Ureter (tissue), 1 donor: ENCODE measurements at places on chromosomes 6 and 20. TPM values are rescaled to one million over a fixed set of nuclear protein-coding genes. Genes with fewer than 3 reads are reported as not detected.

Gene HLA-DRB5
- total RNA-seq = 1.8 TPM

Gene BPI
- total RNA-seq = not detected

Gene CGA
- not detected for total RNA-seq

Gene SLC26A8
- total RNA-seq = 0.18 TPM

Gene LSM14B
- total RNA-seq = 39.0 TPM

Gene LY6G5B
- 20.6 TPM for total RNA-seq

Gene PBOV1
- total RNA-seq = not detected

Gene CTAGE9
- not detected for total RNA-seq

Gene SLPI
- 301 TPM for total RNA-seq

Gene PLG
- total RNA-seq = 0.44 TPM

Gene PRRC2A
- total RNA-seq = 186 TPM

Gene GABRR1
- total RNA-seq = not detected

Gene AAR2
- 30.8 TPM for total RNA-seq

Gene RGL2
- 163 TPM for total RNA-seq

Gene FABP7
- total RNA-seq = not detected

Gene C20orf144
- not detected for total RNA-seq

Gene LTA
- not detected for total RNA-seq

Gene CRYBG1
- 107 TPM for total RNA-seq

Gene ULBP1
- 2.5 TPM for total RNA-seq

Gene RNF114
- 68.7 TPM for total RNA-seq

Gene ELOVL2
- total RNA-seq = 0.31 TPM

Gene TMEM244
- total RNA-seq = not detected

Gene PI16
- 15.4 TPM for total RNA-seq

Gene TNFAIP3
- total RNA-seq = 31.0 TPM

Gene VTA1
- 42.3 TPM for total RNA-seq

Gene NR2E1
- total RNA-seq = 0.18 TPM

Gene KLHDC3
- total RNA-seq = 40.3 TPM

Gene LRRC1
- 46.9 TPM for total RNA-seq

Gene OOEP
- total RNA-seq = not detected

Gene PACRG
- total RNA-seq = 9.7 TPM

Gene ABRACL
- 42.1 TPM for total RNA-seq

Gene NEU1
- total RNA-seq = 29.2 TPM

Gene VGLL2
- not detected for total RNA-seq

Gene TUBB2B
- total RNA-seq = 2.8 TPM

Gene RIPK1
- 28.4 TPM for total RNA-seq

Gene GCNT2
- 3.1 TPM for total RNA-seq

Gene FAM83B
- total RNA-seq = 24.9 TPM

Gene NFATC2
- 10.6 TPM for total RNA-seq

Gene EDN1
- 4.3 TPM for total RNA-seq

Gene SLC22A1
- 1.2 TPM for total RNA-seq

Gene FRK
- 11.5 TPM for total RNA-seq

Gene KIFC1
- total RNA-seq = 1.0 TPM

Gene MAS1
- not detected for total RNA-seq

Gene FERMT1
- 41.8 TPM for total RNA-seq

Gene CDH26
- total RNA-seq = 31.0 TPM

Gene PI3
- total RNA-seq = 1.7 TPM

Gene SLC35D3
- not detected for total RNA-seq

Gene COL11A2
- total RNA-seq = 0.96 TPM

Gene CTNNBL1
- 52.9 TPM for total RNA-seq

Gene OPRL1
- 0.42 TPM for total RNA-seq

Gene CEBPB
- 59.3 TPM for total RNA-seq

Gene MUCL3
- not detected for total RNA-seq
